ENCODE measurements at places on chromosomes 16 and 17.
A peak's percentile ranks its signal among the peaks of the same experiment; 100 is the strongest.

GRCh38 chr16:31265329-31266245 lies 5.8 kb downstream of the ITGAM start:
- no peak for DNase-seq

GRCh38 chr17:55546991-55547664 lies 35.9 kb upstream of the SMIM36 start:
- DNase-seq: no peak

DNA sequence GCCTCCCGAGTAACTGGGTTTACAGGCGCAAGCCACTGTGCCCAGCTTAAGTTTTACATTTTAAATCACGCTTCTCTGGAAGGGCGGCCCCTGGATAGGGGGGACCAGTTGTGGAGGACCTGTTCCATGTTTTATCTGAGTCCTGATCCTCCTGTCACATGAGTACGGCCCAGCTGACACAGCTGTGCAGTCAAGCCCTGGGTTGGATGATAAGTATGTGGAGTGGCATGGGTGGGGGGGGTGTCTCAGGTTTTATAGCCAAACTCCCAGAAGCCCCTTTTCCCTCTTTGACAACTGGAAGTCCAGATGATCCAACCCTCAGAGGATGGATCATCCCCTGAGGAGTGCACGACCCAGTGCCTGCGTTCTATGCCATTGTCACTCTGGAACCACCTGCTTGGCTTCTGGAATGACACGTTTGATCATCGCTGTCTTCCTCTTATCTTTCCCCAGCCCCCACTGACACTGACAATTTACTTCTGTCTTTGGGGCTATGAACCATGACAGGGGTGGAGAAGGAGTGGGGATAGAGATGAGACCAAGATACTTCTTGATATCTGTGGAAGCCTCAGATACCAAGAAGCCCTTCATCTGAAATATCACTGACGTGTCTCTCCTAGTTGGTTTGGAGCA lies 191.2 kb downstream of the MSI2 start:
- no peak for DNase-seq

DNA sequence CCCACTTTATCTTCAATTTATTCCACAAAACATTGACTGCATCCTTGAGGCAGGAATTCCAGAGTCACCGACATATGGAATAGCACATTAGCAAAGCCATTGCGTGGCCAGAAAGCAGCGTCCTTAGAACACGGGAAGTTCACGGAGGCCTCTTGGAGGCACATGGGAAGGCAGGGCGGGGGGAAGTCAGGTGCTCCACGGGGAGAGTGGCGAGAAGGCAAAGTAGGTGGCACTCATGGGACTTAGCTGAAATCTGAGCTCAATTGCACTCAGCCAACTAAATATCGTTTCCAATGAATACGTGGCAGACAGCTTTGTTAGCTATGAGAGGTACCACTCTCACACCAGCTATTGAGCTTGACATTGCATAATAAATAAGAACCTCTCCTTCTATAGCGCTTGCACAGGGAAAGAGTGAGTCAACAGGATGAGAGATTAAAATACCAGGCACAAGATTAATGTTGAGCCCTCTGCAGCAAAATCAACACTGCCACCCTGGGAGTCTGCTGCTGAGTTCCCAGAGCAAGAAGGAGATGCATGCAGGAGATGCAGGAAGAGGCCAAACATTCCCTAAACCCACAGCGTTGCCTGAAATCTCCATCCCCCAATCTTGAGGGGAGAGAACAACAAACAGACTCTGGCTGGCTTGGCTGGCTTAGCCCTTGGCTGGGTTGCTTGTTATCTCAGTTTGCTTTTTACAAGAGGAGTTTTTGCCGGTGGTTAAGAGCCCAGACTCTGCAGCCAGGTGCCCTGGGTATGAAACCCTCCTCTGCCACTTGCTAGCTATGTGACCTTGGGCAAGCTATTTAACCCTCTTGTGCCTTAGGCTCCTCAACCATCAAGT lies 28.8 kb downstream of the ABCC12 start:
- DNase-seq: no peak

GRCh38 chr16:1960665-1961630 lies 1.6 kb downstream of the NDUFB10 start:
- no peak for DNase-seq

DNA sequence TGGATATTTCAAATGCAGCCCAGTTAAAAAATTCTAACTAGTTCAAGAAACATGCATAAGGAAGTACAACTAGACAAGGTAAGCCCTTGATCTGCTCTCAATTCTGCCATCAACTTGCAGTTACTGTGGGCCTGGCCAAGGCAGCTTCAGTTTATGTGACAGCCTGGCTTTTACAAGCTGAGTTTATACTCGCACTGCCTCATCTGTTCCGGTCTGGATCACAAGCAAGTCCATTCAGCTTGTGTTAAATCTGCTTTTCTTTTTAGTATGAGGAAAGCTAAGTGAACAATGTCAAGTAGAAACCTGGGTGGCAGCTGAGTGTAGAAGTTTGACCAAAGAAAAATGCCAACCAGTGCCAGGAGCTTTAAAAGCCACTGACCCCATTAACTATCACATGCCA lies 76.6 kb upstream of the CORO6 start:
- DNase-seq: peak; percentile 74

DNA sequence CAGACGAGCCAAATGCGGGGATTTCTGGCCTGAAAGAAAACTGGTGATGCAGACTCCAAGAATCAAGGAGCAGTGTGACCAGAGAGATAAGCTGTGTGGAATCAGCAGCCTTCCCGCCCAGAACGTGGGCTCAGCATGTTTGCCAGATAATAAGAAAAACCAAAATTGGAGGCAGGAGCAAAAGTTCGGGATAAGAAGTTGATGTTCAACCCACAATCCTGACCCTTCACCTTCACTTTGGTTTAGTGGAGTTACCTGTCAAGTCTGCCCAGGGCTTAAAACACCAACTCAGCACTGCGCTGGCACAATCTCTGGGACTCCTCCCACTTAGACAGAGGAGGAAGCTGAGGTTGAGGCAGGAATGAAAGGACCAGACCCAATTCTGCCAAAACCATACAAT lies 3.1 kb downstream of the SLC43A2 start:
- DNase-seq: no peak

- no peak for DNase-seq
Measured at GRCh38 chr16:27291106-27291505, 22.5 kb upstream of the NSMCE1 start.
